ENCODE measurements at places on chromosomes 1 and 21.

DNA sequence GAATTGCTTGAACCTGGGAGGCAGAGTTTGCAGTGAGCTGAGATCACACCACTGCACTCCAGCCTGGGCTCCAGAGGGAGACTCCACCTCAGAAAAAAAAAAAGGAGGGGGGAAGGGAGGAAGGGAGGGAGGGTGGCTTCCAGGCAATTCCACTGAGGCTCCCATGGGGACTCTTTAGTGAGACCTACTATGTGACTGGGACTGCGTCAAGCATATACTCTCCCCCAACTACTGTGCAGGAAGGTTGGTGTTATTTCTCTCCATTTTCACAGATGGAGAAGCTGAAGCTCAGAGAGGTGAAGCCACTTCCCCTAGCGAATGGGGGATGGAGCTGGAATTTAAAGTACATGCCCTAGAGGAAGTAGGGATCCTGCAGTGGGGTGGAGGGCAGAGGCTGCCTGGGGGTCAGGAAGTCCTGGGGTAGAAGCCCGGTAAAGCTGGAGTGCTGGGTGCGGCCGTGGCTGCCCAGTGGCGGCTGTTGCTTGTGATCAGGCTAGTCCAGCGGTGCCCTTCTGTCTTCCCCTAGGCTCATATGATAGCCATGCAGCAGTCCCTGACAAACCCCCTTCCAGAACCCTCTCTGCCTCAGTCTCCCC lies 40.3 kb downstream of the RAP1GAP start:
- no peak overlapping the region for H3K27ac ChIP-seq
- peaks cover 30% of the 10 kb centered on the region for H3K4me1 ChIP-seq
- H3K27me3 ChIP-seq, result no peaks in the 10 kb centered on the region
- no peak overlapping the region for H3K4me3 ChIP-seq

DNA sequence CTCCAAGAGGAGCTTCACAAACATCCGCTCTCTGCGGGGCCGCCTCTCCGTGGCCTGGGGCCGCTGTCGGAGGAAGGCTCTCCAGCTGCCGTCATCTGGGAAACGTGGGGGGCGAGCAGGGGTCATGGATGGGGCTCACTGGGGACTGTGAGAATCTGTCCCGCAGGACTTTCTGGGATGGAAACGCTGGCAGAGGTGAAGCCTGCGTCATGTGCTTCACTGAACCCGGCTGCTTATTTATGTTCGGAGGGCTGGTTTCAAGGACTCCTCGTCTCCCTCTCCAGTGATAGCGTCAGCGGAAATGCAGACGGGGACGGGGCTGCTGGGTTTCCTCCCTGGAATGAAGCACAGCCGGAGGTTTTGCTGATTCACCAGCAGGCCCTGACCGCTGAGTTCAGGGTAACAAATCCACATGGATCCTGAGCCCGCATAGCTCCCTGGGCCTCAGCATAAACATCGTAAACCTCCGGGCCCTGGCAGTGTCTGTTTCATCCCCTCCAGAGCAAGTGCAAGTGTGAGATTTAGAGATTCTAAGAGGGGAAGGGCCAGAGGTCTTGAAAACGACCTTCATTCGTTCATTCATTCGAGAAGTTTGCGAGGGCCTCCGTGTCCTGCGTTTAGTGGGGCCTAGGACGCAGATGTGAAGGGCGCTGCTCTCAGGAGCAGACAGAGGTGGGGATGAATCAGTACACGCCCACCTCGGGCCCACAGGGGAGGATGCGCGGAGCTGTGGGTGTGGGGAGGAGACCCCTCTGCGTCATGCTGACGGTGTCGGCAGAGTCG lies 7.0 kb upstream of the POFUT2 start:
- H3K4me3 ChIP-seq, result no peak overlapping the region
- no peak overlapping the region for H3K27ac ChIP-seq
- H3K36me3 ChIP-seq, result peaks cover 9% of the 10 kb centered on the region
- H3K27me3 ChIP-seq, result no peaks in the 10 kb centered on the region
- no peaks in the 10 kb centered on the region for H3K4me1 ChIP-seq

- H3K27ac ChIP-seq, result no peak overlapping the region
- no peak overlapping the region for H3K4me3 ChIP-seq
- H3K27me3 ChIP-seq, result no peaks in the 10 kb centered on the region
- no peaks in the 10 kb centered on the region for H3K36me3 ChIP-seq
- peaks cover 8% of the 10 kb centered on the region for H3K4me1 ChIP-seq
These were observed 1762.1 kb downstream of the BRINP3 start for GRCh38 chr1:188715566-188715965.

DNA sequence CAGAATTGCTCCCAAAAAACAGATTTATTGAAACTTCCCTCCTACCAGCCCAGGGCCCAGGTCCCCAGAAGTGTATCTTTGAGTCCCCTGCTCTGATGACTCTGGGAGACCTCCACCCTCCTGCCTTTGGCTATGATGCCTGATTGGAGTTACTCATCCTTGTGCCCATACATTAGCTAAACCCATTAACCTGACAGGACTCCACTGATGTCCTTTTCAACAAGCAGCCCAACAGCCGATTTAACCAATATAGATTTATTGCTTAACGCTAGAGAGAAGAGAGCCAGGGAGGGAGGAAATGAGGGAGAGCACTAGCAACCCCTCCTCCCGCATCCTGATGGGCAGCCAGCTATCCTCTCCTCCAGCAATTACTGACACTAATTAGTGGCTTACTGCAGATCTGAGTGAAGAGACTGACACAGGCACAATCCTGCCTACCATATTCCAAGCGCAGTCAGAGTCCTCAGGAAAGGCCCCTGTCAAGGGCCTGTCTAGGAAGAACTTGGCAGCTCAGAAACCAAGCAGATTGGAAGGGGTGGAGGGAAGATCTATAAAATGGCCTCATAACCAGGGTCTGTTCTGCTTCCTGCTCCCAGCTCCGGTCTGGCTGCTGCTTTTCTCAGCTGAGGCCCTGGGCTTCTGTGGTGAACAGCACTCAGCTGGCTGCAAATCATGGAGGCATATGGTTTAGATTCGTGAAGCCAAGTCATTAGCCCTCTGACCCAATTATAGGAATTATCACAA lies 484.5 kb upstream of the DAB1 start:
- H3K27ac ChIP-seq, result no peak overlapping the region
- no peak for DNase-seq
- H3K4me1 ChIP-seq, result no peaks in the 10 kb centered on the region
- no peak overlapping the region for H3K4me3 ChIP-seq
- H3K27me3 ChIP-seq, result peaks cover 18% of the 10 kb centered on the region

DNA sequence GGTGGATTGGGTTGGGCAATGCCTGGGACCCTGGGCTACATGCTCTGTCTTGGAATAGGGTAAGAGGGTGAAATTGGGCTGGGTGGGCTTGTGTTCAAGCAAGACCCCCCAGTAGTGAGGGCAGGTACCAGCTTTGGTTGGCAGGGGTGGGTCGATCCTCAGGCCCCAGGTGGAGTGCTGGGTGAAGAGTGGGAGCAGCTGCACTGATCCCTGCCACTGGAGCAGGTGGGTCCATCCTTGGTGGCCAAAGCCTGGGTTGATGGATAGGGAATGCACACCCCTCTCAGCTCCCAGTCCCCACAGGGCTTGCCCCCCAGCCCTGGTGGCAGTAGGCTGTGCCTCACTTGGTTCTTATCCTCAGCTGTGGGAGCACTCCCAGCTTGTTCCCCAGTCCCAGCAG lies 135.2 kb downstream of the PCBP3 start:
- no peaks in the 10 kb centered on the region for H3K4me1 ChIP-seq
- no peak overlapping the region for H3K27ac ChIP-seq
- no peak overlapping the region for H3K4me3 ChIP-seq
- no peak for DNase-seq
- H3K36me3 ChIP-seq, result no peaks in the 10 kb centered on the region
- H3K27me3 ChIP-seq, result peaks cover 61% of the 10 kb centered on the region
